Glutamatergic neuron (in vitro differentiated cells): ENCODE measurements at places on chromosomes 12 and 14. TPM values are rescaled to one million over a fixed set of nuclear protein-coding genes. Genes with fewer than 3 reads are reported as not detected.

Gene SCN8A
- 47.6 TPM for total RNA-seq

Gene RD3L
- not detected for total RNA-seq

- no peak for DNase-seq
Measured at GRCh38 chr12:60279221-60279620, 683.4 kb downstream of the SLC16A7 start.

GRCh38 chr12:110670161-110670701 is 18.7 kb downstream of the HVCN1 start:
- no peak for DNase-seq
